CD4-positive, CD25-positive, alpha-beta regulatory T cell (primary cell): ENCODE measurements at places on chromosomes 7 and 10. TPM values are rescaled to one million over a fixed set of nuclear protein-coding genes. Genes with fewer than 3 reads are reported as not detected.

GRCh38 chr10:29496341-29497162 is 138.2 kb downstream of the SVIL start:
- H3K36me3 ChIP-seq, result no peaks in the 10 kb centered on the region
- no peak overlapping the region for H3K4me3 ChIP-seq
- H3K4me1 ChIP-seq, result no peaks in the 10 kb centered on the region
- H3K27me3 ChIP-seq, result no peaks in the 10 kb centered on the region

DNA sequence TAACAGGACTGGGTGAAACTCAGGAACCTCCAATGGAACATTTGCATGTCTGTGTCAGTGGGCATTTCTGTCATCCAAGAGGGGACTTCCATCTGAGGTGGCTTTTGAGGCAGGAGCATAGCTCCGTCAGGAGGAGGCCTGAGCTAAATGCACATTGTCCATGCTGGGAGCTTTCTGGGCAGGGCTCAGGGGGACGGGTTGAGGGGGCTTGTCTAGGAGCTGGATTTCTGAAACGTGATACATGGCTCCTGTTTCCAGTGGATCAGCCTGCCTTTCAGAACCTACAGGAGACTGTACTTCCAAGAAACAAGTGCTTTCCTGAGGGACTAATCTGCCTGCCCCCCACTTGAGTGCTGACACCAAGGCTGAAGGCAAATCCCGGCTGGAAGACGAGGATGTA is 40.5 kb upstream of the GDF10 start:
- peaks cover 24% of the 10 kb centered on the region for H3K4me1 ChIP-seq
- no peak overlapping the region for H3K27ac ChIP-seq
- no peak overlapping the region for H3K4me3 ChIP-seq
- no peaks in the 10 kb centered on the region for H3K36me3 ChIP-seq
- no peak for DNase-seq

DNA sequence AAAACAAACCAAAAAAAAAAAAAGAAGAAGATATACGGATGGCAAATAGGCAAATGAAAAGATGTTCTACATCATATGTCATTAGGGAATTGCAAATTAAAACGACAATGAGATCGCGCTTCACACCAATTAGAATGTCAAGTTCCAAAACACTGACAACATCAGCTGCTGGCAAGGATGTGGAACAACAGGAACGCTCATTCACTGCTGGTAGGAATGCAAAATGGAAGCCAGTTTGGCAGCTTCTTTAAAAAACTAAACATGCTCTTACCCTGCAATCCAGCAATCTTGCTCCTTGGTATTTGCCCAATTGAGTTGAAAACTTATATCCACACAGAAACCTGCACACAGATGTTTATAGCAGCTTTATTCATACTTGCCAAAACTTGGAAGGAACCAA is 34.8 kb downstream of the CALML5 start:
- no peak overlapping the region for H3K4me3 ChIP-seq
- H3K27ac ChIP-seq, result no peak overlapping the region
- H3K36me3 ChIP-seq, result no peaks in the 10 kb centered on the region
- H3K27me3 ChIP-seq, result no peaks in the 10 kb centered on the region

DNA sequence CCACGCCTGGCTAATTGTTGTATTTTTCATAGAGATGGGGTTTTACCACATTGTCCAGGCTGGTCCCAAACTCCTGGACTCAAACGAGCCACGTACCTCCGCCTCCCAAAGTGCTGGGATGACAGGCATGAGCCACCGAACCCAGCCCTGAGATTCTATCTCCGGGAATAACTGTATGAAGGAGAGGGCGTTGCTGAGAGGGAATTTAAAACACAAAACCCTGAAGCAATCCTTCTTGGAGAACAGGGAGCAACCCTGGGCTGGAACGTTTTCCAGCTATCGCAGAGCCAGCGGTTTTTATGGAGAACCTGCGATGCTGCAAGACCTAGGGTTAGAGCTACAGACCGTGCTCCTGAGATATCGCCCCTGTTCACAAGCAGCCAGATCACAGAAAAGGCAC is 144.6 kb downstream of the PRKAG2 start:
- H3K36me3 ChIP-seq, result no peaks in the 10 kb centered on the region
- DNase-seq, result no peak
- H3K27ac ChIP-seq, result no peak overlapping the region
- no peaks in the 10 kb centered on the region for H3K4me1 ChIP-seq
- H3K27me3 ChIP-seq, result no peaks in the 10 kb centered on the region
- no peak overlapping the region for H3K4me3 ChIP-seq

GRCh38 chr7:7698930-7699329 is 19.5 kb downstream of the RPA3 start:
- H3K4me3 ChIP-seq, result no peak overlapping the region
- H3K27ac ChIP-seq, result no peak overlapping the region
- no peak for DNase-seq
- H3K36me3 ChIP-seq, result peaks cover 4% of the 10 kb centered on the region
- no peaks in the 10 kb centered on the region for H3K27me3 ChIP-seq

DNA sequence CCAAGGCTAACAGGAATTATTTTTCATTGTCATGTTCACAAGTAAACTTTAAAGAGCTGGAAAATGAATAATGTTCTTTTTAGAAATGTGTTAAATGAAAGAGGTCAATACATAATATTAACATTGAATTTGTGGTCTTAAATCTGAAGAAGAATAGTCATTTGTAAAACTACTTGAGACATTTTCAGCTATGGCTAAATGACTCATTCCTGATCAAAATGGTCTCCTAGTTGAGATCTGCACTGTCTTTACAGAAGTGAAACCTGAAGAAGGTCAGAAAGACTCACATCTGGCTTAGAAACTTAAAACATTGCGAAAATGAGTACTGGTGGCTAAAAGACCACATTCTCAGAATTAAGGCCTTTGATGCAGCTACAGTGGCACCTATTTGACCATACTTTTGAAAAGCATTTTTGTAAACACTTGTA is 5.9 kb downstream of the PIK3CG start:
- H3K27me3 ChIP-seq, result no peaks in the 10 kb centered on the region
- H3K4me1 ChIP-seq, result peaks cover 56% of the 10 kb centered on the region
- peaks cover 55% of the 10 kb centered on the region for H3K36me3 ChIP-seq
- DNase-seq, result no peak
- no peak overlapping the region for H3K27ac ChIP-seq

GRCh38 chr10:269440-270074 is 134.3 kb downstream of the ZMYND11 start:
- no peak for DNase-seq
- no peaks in the 10 kb centered on the region for H3K4me1 ChIP-seq
- H3K4me3 ChIP-seq, result no peak overlapping the region
- no peaks in the 10 kb centered on the region for H3K27me3 ChIP-seq
- H3K36me3 ChIP-seq, result no peaks in the 10 kb centered on the region

GRCh38 chr10:48215486-48216203 is 58.9 kb downstream of the FRMPD2 start:
- H3K27ac ChIP-seq, result no peak overlapping the region
- DNase-seq, result peak; percentile 57
- no peaks in the 10 kb centered on the region for H3K4me1 ChIP-seq

DNA sequence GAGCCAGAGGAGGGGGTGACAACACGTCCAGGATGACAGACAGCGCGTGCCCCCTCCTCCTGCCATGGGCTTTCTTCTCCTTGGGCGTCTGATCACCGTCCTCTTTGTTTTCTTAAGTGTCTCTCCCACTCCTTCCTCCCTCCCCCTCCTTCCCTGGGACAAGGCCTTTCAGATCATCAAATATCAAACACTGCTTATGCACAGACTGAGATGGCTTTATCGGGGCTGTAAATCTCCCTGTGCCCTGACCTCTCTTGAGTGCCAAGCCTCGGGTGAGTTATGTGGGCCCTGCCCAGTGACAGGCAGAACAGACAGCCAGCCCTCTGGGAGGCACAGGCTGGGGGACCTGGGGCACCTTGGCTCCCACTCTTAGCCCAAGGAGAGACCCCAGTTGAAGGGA is 116.4 kb downstream of the C10orf105 start:
- H3K27ac ChIP-seq, result no peak overlapping the region
- H3K27me3 ChIP-seq, result no peaks in the 10 kb centered on the region
- DNase-seq, result no peak

GRCh38 chr7:5094641-5095040 is 49.0 kb downstream of the RBAK start:
- no peak overlapping the region for H3K27ac ChIP-seq
- no peak for DNase-seq
- H3K4me3 ChIP-seq, result no peak overlapping the region
- H3K36me3 ChIP-seq, result no peaks in the 10 kb centered on the region
- H3K4me1 ChIP-seq, result no peaks in the 10 kb centered on the region

DNA sequence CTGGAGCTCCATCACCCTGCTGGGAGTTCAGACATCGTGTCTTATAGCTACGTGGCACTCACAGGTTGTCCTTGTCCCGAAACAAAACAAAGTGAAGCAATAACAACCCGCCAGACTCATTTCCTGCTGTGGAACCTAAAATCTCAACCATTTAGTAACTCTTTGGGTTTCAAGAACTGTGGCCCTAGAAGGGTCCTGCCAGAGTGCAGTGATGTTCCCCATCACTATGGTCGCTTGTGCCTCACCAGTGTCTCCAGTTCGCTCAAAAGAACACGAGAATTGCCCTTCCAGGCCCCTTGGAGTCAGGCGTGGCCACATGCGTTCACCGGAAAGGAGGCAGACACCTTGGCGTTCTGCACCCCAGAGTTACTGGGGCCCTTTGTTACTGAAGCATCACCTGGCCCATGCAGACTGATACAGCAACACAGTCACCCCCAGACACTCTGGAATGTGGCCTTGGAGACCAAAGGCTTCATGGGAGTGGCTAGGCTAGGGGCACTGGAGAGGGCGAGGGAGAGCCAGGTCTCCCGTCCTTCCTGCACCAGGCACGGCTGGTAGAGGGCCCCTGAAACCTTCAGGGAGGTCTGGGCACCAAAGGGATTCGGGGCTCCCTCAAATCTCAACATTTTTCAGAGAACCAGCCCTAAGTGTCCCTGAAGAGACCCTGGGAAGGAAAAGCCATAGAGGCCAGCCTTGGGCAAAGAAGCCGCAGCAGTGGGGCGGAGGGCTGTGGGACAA is 908 bp downstream of the CRYGN start:
- H3K36me3 ChIP-seq, result no peaks in the 10 kb centered on the region
- no peaks in the 10 kb centered on the region for H3K27me3 ChIP-seq
- no peak overlapping the region for H3K27ac ChIP-seq
- H3K4me1 ChIP-seq, result peaks cover 13% of the 10 kb centered on the region
- H3K4me3 ChIP-seq, result no peak overlapping the region
- DNase-seq, result no peak

- H3K4me3 ChIP-seq, result no peak overlapping the region
- H3K36me3 ChIP-seq, result no peaks in the 10 kb centered on the region
- no peak overlapping the region for H3K27ac ChIP-seq
- no peak for DNase-seq
- H3K4me1 ChIP-seq, result no peaks in the 10 kb centered on the region
Measured at GRCh38 chr7:149302222-149302621, 40.2 kb downstream of the ZNF783 start.

DNA sequence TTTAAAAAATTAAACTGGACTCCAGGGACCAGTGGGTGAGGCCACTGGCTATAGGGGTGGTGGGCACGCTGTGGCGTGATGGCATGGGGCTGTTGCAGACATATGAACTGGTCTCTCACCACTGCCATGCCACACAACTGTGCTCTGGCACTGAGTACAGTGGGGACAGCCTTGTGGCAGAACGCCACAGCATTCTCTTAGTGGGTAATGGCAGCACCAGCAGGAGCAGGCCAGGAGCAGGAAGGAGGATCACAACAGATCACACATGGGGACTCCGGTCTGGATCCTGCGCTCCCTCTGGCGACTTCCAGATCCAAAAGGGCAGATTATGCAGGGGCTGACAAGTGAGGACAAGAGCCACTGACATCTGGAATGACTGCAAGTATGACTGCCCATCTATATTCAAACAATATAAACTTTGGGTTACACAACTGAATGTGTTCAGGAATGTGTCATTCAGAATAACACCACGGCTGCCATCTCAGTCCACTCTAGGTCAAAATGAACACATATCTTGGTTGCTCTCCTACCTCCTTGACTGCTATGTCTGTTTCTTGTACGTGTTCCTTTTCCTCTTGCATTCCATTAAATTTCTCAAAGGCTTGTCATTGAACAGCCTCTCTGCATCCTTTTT is 176.0 kb downstream of the KMT2E start:
- no peak for DNase-seq
- no peak overlapping the region for H3K27ac ChIP-seq
- H3K27me3 ChIP-seq, result no peaks in the 10 kb centered on the region
- no peaks in the 10 kb centered on the region for H3K4me1 ChIP-seq
- peaks cover 4% of the 10 kb centered on the region for H3K36me3 ChIP-seq
- H3K4me3 ChIP-seq, result no peak overlapping the region

GRCh38 chr10:94042001-94042833 is 48.5 kb downstream of the PLCE1 start:
- no peaks in the 10 kb centered on the region for H3K4me1 ChIP-seq
- H3K27ac ChIP-seq, result no peak overlapping the region
- no peak for DNase-seq
- H3K4me3 ChIP-seq, result no peak overlapping the region

- H3K27me3 ChIP-seq, result no peaks in the 10 kb centered on the region
- no peak overlapping the region for H3K27ac ChIP-seq
- no peaks in the 10 kb centered on the region for H3K36me3 ChIP-seq
- DNase-seq, result no peak
Measured at GRCh38 chr10:114665873-114666272, 7.8 kb upstream of the ABLIM1 start.

Gene TAS2R5
- 0.57 TPM for total RNA-seq

Gene FXYD4
- not detected for total RNA-seq

Gene MOGAT3
- total RNA-seq, result not detected

Gene CDK1
- 2.1 TPM for total RNA-seq

Gene CCM2
- 190 TPM for total RNA-seq

Gene AGBL3
- 1.0 TPM for total RNA-seq

Gene TMEM236
- total RNA-seq, result 0.10 TPM

Gene SLC26A5
- total RNA-seq, result not detected

Gene TFPI2
- 0.96 TPM for total RNA-seq

Gene EMX2
- total RNA-seq, result not detected

Gene TSPAN12
- total RNA-seq, result not detected
